Posterior cingulate gyrus (tissue), 11 donors: ENCODE measurements at places on chromosomes 13 and 19.

DNA sequence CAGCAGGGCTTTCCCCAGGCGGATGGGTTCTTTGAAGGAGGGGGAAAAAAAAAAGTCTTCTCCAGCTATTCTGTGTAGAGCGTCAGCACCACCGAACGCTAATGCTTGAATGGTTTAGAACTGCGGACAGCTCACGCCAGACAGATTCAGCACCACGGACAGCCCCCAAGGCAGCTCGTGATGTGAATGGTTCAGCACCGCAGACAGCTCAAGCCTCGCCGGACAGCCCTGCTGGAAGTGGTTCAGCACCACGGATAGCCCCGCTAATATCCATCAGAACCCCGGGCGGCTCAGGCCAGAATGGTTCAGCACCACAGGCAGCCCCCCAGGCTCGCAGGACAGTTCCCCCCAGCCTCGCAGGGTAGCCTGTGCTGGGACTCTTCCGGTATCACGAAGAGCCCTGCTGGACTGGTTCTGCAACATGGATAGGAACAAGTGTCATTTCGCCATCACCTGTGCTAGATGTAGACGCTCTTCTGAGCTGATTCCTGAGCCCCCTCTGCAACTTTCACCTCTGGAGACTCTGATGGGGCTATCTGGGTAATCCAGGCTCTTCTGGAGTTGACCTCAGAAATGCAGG, 4.9 kb upstream of the SMIM17 start:
- no peak for DNase-seq

GRCh38 chr13:40389081-40389641, 277.3 kb downstream of the FOXO1 start:
- peak; percentile 22 for DNase-seq

GRCh38 chr19:52296400-52296772, 583 bp upstream of the ZNF480 start:
- no peak for DNase-seq

DNA sequence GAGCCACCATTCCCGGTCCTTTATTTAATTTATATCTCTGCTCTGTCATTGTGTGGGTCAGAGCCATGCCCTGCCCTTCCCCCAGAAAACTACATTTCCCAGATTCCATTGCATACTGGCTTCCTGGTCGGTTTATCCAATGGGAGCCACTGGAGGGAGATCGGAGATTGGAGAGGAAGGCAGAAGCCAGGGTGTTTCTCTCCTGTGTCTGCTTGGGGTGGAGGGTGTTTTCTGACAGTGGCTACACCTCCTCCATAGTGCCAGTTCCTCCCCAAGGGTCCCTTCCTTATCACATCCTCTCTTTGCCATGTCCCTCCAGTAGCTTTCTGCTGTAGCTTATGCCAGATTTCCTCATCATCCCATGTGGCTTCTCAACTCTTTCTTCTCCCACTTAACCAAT, 19.0 kb downstream of the OLFM2 start:
- no peak for DNase-seq

DNA sequence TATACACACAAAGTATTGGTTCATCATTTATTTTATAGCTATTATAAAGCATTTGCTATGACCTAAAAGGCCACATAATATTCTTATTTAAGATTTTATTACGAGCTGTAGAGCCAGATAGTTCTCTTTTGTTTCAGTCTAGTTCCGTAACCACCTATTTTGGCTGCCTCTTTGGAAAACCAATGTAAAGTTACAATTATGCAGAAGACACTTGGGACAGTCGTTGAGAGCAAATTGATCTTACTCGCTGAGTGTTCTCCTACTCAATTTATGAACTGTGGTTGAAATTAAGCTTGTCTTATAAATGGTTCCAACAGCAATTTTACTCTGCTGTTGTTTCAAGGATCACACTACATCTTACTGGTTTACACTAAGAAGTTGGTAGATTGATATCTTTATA, 122.3 kb downstream of the SLC7A1 start:
- DNase-seq, result no peak

DNA sequence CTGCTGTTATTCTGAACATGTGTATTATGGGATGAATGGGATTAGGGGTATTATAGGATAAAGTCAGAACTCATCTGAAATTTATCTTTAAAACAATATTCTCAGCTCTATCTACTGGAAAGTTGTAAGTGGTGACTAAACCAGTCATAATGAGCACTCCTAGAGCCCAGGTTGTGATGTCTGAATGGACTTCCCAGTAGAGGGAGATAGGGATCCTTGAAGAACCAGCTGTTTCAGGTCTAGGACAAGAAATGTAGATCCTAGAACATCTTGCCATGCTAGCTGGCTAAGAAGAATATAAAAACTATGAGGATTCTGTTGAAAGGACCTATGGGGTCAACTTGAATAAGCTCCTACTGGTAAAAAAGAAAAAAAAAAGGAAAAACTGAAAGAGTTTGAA, 310.8 kb downstream of the SLC7A1 start:
- no peak for DNase-seq

GRCh38 chr13:71626421-71627117, 240.4 kb downstream of the DACH1 start:
- DNase-seq, result no peak

DNA sequence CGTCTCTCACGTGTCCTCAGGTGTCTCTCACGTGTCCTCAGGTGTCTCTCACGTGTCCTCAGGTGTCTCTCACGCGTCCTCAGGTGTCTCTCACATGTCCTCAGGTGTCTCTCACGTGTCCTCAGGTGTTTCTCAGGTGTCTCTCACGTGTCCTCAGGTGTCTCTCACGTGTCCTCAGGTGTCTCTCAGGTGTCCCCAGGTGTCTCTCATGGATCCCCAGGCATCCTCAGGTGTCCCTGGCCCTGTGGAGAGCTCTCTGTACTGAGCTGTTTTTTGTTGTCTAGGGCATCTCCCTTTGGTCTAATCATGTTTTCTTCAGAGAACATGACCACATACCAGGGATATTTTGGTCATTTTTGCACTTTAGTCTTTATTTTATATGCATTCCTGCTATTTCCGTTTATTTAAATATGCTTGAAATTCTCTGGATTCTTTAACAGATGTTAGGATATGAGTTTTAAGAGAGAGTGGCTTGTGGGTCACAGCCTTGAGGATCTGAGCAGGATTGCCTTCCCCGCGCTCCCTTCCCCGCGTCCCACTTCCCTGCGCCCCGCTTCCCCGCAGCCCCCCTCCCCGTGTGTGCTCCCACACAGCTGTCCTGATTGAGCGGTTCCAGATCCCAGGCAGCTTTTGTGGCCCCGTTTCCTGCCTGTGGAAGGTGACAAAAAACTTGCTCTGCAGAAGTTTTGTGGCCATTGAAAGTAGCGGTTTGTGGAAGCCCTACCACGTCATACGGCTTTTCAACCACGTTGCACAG, 31.9 kb downstream of the ATP4B start:
- DNase-seq, result no peak

DNA sequence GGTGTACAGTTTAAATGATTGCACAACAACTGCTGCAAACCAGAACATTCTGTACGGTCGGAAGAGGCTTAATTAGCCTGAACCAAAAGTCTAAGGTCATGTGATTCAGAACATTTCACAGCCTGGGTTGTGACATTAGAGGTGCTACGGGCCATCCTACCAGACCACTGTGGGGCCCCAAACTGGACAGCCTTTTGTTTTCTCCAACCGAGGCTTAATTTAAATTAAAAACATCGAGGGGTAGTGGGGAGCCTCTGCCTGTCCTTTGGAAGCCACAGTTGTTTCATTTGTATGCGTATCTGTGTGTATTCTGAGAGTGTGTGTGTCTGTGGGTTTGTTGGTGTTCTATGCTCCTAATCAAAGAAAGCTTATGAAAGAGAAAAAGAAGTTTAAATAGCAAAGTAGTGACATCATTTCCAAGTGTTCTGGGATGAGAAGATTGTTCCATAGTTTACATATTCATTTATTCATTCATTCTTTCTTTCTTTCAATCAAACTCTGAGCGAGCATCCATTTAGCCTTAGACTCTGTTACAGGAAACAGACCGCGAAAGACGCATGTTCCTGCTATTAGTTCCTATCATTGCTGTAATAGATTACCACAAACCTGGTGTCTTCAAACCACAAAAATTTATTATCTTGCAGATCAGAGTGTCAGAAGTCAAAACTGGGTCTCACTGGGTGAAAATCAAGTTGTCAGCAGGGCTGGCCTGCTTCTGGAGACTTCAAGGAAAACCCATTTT, 444.8 kb downstream of the FOXO1 start:
- DNase-seq, result no peak

DNA sequence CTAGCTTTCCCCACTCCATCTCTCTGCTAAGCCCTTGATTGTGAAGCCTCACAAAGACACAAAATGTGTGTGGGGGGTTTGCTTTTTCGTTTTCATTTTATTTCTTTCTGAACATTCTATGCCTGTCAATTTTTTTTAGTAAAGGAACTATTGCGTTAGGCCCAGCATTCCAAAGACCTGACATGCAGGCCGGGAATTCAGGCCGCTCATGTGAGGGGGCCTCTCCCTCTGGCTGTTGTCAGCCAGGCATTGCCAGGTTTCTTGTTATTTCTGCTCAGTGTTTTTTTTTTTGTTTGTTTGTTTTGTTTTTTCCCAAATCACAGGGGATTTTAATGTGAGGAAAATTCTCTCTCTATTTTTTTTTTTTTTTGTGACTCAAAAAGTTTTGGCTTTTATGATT, 10.3 kb upstream of the MEDAG start:
- no peak for DNase-seq

DNA sequence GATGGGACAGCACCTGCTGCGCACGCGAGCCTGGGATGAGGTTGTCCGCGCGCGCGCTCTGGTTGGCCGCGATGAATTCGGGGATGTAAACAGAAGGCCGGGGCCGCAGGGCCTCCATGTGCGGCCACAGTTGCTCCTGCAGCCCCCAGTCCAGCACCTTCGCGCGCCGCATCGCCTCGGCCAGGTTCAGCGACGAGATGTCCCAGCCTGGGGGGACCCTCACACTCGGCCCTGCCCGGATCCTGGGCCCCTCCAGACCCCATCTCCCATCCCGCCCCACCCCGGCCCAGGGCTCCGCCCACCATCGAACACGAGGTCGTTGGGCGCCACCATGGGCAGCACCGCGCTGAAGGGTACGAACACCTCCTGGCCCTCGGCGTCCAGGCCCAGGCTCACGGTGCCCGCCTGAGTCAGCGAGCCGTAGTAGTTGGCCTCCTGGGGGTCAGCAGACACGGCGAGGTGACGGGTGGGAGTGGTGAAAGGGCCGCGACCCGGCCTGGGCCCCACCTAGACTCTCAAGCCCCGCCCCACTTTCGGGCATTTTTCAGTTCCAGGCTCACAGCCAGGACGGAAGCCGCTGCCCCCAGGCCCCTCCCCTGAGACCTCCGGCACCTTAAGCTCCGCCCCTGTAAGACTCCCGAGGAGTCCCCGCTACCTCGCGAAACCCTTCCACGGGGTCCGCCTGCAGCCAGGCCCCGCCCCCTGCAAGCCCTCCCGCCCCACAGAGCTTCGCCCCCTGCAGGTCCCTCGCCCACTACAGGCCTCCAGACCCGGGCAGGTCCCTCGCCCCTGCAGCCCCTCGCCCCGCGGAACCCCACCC, 1.1 kb downstream of the ISYNA1 start:
- peak; percentile 81 for DNase-seq
